ENCODE measurements at places on chromosomes 6 and 20.

DNA sequence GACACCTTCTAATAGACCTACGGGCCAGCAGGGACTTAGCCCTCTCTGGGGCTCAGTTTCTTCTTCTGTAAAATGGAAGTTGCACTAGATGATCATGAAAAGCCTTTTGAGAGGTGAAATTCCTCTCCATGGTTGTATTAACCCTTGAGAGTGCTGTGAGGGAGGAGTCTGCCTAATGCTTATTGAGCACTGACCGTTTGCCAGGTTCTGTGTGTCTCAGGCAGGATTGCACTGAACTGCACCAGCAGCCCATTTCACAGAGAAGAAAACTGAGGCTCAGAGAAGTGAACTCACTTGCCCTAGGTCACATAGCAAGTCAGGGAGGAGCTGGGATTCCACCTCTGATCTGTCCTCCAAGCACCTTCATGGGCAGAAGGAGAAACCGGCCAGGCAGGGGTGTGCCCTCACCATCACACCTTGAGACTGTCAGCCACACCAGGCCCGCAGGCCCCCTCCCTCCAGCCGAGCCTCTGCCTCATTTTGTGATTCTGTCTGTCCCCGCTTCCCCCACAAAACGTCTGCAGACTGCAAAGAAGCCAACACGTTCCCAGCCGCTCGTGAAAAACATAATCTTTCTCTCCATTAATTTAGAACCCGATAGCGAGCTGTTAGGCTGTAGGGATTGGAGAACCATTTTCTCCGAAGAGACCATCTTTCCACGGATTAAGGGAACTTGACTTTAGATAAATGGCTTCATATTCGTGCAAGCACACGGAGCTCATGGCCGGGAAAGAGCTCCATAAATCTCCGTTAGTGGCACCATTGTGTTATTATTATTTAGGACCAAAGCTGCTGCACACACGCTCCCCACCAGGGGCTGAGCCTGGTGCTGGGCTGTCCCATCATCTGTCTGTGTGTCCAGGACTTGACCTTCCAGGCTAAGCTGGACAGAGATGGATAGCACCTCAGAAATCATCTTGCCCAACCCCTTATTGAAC lies 46.0 kb downstream of the KIAA1755 start:
- DNase-seq = no peak

- no peak for DNase-seq
Measured at GRCh38 chr6:24721461-24722215, 2.7 kb upstream of the C6orf62 start.

DNA sequence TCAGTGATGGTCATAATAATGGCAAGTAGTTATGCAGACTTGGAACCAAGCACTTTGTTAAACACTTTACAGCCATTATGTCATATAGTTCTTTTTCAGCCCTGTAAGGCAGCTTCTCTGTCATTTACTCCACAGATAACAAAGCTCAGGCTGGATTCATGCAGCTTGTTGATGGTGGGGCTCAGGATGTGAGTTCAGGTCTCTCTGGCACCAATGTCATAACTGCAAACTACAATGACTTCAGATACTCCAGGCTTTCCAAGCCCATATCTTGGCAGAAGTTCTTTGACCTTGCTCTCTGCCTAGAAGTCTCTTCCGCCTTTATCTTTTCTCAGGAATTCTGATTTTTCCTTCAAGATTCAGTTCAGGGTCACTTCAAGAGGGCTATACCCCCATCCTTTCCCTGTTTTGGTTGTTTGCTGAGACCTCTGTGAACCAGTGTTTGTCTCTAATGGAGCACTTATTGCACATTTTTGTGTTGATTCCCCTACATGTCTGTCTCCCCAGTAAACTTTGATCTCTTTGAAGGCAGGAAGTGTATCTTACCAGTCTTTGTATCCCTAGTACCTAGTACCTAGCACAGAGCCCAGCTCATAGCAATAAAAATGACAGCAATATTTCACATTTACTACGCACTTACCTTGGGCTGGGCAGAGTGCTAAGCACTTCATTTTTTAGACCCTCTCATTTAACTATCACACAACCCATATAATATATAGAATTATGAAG lies 19.7 kb upstream of the EFHC1 start:
- DNase-seq = peak; percentile 24

DNA sequence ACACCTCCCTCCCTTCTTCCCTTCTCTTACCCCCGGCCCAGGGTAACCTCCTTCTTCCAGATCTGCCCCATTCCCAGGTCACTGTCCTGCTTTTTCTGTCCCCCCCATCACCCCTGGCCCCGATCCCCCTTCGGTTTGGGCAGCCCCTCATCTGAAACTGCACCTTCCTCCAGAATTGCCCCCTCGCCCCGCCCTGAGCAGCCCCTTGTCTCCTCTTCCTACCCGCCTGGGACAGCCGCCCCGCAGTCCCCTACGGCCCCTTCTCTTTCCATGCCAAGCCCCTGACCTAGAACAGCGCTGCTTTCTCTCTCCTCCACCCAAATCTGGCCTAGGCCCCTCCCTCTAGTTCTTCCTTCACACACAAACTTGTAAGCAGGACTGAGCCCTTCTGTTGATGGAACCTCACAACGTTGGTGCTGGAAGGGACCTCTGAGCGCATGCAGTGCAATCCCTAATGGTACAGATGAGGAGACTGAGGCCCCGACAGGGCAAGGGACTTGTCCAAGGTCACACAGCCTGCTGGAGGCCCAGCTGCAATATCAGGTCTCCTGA lies 630 bp downstream of the PPP2R5D start:
- peak; percentile 20 for DNase-seq

DNA sequence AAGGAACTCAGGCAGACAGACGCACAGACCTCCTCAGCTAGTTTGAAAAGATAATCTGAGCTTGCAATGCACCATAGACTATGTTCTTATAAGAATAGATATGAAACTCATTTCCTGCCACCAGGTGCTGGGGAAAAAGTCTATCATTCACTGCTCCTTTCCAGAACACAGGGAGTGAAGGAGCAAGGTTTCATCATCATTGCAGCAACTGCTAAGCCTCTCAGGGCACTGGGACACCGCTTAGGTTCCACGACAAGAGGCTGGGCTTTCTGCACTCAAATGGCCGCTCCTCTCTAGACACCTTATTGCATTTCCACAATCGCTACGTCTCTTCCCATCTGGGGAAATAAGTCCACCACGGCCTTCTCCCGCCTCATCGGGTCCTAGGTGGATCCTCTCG lies 418.5 kb upstream of the JARID2 start:
- DNase-seq = no peak

GRCh38 chr6:71665931-71666330 lies 220.4 kb upstream of the RIMS1 start:
- no peak for DNase-seq

DNA sequence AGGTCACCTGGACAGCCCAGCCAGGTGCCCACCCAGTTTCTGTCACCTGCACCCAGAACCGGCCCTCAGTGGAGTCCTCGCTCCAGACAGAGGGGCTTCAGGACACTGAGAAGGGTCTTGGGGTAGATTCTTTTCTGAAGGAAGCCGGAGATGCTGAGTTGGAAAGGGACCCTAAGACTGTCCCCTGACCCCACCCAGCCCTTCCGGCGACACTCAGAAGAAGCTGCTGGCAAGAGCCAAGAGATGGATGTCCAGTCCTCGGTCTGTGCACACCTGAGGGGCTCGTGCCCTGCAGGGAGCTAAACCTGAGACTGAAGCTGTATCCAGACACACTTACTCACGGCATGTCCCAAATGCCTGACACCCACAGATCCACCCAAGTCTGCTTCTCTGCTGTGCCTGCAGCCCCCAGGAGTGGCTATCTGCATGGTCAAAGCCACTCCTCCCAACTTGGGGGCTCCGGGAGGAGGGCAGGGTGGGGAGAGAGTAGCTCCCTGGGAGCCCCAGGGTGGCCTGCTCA lies 20.2 kb downstream of the NTSR1 start:
- DNase-seq = no peak

DNA sequence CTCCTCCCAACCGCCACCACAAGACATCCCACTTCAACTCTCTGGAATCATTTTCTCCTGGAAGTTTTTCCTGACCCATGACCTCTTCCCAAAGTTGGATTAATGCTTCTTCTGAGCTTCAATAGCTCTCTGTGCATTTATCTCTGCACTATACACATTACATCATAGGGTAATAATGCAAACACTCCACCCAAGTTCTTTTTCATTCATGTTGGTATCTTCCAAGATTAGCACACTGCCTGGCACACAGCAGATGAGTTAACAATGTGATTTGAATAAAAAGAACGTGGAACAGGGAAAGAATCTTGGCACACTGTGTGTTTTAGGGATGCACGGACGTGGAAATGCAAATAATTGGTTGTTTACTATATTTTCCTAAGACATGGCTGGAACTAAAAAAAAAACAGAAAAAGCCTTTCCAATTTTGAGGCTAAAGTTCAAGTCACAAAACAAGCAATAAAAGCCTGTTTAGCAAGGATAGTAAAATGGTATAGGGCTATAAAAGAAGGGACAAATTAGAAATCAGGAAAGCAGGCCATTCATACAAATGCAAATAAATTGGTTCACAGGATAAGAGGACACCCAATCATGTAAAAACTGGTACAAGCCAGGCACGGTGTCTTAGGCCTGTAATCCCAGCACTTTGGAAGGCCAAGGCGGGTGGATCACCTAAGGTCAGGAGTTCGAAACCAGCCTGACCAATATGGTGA lies 1.6 kb upstream of the FAM135A start:
- DNase-seq = no peak

DNA sequence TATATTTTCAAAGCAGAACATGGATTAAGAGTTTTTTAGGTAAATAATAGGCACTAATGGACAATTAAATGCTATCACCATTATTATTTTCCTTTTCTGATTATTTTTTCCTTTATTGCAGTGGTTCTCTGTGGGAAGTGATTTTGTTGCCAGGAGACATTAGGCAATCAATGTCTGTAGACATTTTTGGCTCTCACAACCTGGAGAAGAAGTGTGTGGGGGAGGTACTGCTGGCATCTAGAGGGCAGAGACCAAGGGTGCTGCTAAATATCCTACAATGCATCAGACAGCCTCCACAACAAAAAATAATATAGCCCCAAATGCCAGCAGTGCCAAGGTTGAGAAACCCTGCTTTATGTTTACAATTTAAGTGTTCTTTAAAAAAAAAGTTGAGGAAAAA lies 8.3 kb downstream of the IFNGR1 start:
- DNase-seq = no peak

DNA sequence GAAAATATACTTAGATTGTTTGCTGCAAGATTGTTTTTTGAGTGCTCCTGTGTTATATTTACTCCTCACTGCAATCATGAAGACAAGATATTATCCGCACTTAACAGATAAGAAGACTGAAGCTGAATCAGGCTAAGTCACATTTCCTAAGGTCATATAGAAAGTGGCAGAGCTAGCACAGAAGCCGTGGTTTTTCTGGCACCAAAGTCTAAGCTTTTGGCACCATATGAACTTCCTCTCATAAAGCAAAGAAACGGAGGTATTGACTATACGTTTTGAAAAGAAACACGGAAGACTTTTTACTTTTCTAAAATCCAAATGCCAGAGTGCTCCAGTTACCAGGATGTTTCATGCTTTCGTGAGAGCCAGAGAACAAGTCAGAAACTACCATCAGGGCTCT lies 9.3 kb upstream of the DTD1 start:
- DNase-seq = no peak

DNA sequence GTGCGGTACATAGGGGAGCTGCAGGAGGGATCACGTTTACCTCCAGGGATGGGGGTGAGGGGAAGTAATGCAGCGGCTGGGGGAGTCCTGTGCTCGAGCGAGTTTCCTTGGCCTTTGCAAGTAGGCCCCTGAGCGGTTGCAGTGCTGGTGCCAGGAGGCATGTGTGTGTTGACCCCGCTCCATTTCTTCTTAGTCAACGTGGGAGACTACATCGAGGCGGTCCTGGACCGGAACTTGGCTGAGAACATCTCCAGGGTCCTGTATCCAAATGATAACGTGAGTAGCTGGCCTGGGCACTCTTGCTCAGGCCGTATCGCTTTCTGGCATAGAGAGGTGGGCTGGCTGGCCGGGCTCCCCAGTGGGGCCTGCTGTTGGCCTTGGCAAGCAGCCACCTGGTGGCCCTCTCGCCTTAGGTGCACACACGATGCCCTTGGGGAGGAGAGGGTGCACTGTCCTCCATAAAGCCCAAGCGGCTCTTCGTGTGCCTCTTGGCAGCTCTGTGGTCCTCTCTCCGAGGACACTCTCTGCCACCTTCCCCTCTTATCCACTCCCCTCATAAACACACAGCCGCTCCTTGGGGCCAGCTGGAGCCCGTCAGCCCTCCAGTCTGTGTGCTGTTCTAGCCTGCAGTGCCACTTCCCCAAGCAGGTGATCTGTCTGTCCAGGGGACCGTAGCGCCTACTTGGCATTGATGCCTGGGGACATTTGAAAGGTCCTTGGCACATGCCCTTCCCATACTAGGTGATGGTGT lies 29.3 kb downstream of the PYGB start:
- DNase-seq = no peak

GRCh38 chr6:41846666-41847237 lies 48.4 kb downstream of the USP49 start:
- peak; percentile 67 for DNase-seq

DNA sequence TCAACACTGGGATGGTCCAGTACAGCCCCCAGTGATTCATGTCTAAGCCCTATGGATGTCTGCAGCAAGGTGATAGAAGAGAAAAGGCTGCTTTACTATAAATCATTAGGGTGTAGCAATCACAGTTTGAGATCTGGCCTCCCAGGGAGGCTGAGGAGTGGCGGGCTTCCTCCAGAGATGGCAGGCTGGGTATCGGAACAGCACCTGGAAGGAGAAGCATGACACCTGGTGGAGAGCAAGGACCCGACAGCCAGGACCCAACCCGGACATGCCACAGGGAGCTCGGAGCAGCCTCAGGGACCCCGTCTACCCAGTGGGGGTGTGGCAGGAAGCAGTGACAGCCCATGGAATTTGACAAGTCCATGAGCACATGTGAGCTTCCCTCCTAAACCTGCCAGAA lies 114.8 kb upstream of the CD93 start:
- no peak for DNase-seq

- DNase-seq = no peak
Measured at GRCh38 chr6:151275566-151275965, 35.8 kb downstream of the AKAP12 start.

- no peak for DNase-seq
Measured at GRCh38 chr6:160146454-160147145, 25.0 kb downstream of the SLC22A1 start.

DNA sequence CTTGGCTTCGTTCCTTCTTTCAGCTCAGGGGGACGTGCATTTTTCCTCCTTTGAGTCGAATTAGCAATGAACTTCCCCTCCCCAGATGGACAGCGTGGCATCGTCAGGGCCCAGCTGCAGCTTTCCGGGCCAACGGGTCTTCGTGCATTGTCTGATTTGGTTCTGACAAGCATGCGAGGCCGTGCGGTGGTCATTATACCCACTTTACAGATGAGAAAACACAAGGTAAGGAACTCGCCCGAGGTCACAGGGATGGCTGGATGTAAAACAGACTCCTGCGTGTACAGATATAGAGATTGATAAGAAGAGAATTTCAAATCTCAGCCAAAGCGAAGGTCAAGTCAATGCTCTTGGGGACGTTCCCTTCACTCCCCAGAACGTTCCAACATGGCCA lies 187.6 kb upstream of the SULF2 start:
- no peak for DNase-seq

DNA sequence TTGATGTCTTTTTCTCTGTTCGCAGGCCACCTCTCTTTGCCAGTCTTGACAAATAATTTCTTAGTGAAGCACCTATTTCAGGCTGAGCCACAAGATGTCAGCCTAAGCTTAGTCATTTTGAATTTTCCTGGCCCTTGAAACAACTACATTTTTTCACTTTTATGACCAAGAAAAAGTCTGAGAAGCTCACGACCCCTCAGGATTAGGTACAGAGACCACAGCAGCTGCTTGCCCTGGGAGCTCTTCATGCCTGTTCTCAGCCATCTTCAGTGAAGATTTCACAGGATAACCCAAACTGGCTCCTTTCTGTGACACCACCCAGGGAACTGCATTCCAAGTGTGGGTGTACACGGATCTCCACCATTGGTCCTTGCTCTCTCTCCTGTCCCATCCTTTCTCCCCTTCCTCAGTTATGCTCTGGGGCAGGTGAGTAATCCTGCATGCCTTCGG lies 38.4 kb upstream of the SPTLC3 start:
- DNase-seq = no peak
